Non-pigmented ciliary epithelial cell (primary cell): ENCODE measurements at places on chromosomes 7 and 10.

DNA sequence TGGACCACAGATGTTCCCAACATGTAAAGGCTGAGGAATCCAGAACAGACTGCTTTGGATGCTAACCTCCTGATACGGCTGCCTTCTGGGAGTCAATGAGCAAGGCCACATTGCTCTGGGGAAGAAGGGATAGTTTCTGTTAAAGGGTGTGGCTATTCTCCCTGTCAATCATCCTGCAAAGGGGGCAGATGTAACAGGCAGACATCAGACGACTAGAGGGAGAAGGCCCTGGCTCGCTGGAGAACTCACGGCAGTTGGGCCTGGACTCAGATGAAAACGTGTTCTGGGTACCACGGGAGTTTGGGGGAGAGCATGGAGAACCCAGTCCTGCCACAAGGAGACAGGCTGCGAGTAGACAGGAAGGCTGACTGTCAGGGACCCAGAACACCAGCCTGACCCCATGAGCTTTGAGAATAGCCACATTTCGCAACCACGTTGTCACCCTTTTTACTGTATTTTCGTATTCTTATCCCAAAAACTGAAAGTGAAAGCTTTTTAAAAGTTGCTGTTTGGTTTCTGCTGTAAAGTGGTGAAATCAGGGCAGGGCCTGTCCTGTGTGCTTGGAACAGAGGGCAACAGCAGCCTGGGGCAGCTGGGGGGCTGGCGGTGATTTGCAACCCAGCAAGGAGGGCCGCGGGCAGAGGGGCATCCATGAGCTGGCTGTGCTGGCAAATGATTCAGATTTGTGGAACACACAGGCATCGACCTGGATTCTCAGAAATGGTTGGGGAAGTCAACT, 95.3 kb downstream of the MYOF start:
- no peak for DNase-seq

GRCh38 chr7:139687980-139688632, 89.7 kb downstream of the HIPK2 start:
- DNase-seq, result no peak

GRCh38 chr7:139857791-139858190, 28.7 kb downstream of the TBXAS1 start:
- no peak for DNase-seq

DNA sequence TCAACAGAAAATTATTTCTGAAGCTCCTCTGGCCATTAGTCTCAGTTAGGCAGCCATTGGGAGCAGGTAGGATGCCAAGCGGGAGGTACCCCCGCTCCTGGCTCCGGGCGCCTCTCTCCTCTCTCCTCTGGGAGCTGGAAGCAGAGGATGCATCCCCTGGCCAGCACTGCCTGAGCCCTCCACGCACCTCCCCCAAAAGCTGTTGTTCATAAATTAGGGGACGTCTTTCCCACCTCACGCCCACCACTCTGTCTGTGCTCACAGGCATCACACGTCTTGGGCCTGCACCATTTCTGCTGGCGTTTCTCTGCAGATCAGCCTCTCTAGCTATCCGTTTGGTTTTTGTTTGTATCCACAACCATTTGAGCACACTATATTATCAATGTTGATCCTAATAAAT, 609.0 kb upstream of the FOXK1 start:
- DNase-seq, result no peak

GRCh38 chr10:4819707-4820106, 6.3 kb upstream of the AKR1E2 start:
- DNase-seq, result no peak

GRCh38 chr7:128242661-128243060, 1.6 kb downstream of the LEP start:
- DNase-seq, result no peak

DNA sequence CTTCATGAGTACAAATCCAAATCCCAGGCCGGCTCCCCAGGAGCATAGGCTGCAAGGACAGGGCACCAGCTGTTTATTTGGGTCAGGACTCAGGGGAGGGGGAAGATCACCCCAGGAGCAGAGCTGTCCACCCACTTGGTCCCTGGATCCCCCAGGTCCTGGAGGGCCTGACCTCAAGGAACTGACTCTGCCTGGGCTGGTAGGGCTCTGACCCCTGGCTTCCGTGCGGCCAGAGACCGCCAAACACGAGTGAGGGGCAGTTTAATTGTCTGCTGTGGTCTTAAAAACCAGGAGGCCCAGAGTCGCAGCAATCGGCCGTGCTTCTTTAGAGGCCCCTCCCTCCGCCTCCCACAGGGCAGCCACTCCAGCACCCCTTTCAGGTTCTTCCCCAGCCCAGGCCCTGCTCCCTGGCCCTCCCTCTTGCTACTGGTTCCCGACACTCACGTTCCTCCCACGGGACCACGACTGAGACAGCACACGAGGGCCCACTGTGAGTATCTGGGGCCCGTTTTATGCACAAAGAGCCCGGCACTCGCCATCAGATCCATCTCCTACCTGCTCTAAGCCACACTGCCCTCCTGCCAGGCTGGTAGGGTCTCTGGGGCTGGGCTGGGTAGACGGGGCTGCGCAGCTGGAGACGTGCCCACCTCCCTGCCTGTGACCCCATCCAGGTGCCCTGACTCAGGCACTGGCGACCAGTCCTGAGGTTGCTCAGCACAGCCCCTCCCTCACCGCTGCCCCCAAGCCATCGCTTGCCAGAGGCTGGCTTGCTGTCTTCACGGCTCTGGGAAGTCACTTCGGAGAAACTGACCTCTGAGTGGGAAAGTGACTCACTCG, 30.0 kb upstream of the CFAP46 start:
- DNase-seq, result no peak

DNA sequence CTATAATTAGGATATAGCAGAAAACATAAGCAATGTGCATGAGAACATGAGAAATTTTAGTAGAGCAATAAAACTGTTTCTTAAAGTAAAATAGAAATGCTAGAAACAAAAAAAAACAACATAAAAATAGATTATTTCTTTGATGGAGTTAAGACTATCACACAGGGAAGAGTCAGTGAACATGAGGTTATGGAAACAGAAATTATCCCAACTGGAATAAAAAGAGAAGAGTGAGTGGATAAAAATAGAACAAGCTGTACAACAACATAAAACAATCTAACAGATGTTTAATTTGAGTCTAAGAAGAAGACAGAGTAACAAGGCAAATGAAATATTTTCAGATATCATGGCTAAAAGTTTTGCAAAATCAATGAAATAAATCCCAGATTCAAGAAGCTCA, 7.5 kb upstream of the OR6B1 start:
- DNase-seq, result no peak

DNA sequence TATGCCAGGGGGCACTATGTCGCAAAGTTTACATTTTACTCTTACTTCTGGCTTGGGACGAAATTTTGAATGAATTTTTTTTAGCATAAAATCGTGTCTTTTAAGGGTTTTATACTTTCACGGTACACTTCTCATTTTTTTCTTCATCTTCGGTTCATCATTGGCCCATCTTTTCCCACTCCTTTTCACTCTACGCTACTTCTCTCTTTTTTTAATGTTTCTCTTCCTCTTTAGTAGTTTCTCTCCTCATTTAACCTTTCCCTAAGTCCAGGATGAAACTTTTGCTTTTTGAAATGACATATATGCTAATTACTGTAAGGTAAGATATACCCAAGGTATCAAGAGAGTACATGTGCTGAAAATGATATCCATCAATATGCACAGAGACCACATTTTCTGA, 39.5 kb downstream of the C7orf33 start:
- DNase-seq, result no peak

GRCh38 chr10:15149042-15149771, 19.3 kb downstream of the NMT2 start:
- DNase-seq, result no peak

DNA sequence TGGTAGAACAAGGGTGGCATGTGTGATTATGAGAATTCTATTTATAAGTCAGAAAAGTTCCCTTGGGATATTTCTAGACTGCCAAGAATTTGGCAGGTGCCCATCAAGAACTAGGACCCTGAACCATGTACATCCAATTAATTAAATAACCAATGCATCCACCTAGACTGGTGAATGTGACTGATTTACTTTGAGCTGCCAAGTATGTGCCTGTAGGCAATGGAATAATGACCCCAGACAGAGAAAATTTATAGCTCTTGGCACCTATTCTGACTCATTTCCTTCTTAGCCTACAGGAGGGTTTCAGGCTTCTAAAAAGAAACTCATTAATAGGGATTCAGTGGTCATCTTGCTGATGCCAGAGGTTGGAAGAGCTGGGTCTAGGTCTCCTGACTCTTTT, 54.9 kb downstream of the KCNH2 start:
- no peak for DNase-seq

GRCh38 chr10:70331486-70332268, 47.9 kb upstream of the NPFFR1 start:
- DNase-seq, result peak; percentile 83

GRCh38 chr10:129533281-129533680, 66.2 kb downstream of the MGMT start:
- no peak for DNase-seq

- DNase-seq, result no peak
Measured at GRCh38 chr7:71705901-71706596, 574.1 kb downstream of the GALNT17 start.

DNA sequence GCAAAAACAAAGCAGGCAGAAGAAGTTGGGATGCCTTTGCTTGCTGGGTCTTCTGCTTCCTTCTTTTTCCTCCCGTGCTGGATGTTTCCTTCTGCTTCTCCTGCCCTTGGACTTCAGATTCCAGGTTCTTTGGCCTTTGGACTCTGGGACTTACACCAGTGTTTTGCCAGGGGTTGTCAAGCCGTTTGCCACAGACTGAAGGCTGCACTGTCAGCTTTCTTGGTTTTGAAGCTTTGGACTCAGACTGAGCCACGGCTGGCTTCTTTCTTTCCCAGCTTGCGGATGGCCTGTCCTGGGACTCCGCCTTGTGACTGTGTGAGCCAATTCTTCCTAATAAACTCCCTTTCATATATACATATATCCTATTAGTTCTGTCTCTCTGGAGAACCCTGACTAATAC, 11.3 kb upstream of the LCOR start:
- no peak for DNase-seq

GRCh38 chr10:13969118-13969791, 361.5 kb downstream of the FRMD4A start:
- DNase-seq, result no peak

DNA sequence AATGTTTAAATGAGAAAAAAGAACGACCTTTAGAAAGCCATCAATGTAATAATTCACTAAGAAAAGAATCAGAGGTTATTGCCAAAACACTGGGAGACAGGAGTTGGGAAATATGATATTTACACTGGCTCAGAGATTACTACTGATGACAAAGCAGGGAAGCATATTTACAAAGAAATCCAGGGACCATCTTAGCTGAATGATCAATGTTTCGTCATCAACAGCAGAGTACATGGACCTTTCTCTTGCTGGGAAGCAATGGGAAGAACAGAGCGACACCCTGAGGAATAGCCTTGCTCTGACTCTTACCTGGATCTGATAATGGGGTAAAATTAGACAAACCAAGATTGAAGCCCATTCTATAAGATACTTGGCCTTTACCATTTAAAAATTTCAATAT, 1293.5 kb downstream of the XPNPEP1 start:
- DNase-seq, result no peak

- DNase-seq, result no peak
Measured at GRCh38 chr10:34587002-34587679, 228.0 kb downstream of the PARD3 start.

GRCh38 chr10:115402699-115403098, 309.5 kb downstream of the ATRNL1 start:
- DNase-seq, result no peak

GRCh38 chr10:24894728-24895127, 57.7 kb downstream of the PRTFDC1 start:
- DNase-seq, result no peak

DNA sequence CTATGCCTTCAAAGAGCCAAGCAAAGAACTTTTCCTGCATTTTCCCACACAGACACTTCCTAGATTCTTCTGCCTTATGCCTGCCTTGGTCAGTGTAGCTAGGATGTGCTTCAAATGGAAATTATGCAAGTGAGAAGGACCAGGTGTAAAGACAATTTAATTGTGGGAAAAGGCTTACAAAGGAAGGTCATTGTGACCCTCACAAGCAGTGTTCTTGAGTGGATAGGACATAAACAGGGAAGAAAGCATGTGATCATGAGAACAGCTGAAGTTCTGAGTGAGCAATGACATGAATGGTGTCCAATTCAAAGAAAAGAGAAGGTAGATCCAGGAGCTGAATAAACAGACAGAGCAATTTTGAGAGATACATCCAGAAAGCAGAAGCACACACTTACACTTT, 1.3 kb upstream of the PIP start:
- no peak for DNase-seq

GRCh38 chr7:3937146-3937545, 636.1 kb downstream of the SDK1 start:
- DNase-seq, result no peak

GRCh38 chr10:29956335-29956924, 103.0 kb downstream of the JCAD start:
- DNase-seq, result no peak

DNA sequence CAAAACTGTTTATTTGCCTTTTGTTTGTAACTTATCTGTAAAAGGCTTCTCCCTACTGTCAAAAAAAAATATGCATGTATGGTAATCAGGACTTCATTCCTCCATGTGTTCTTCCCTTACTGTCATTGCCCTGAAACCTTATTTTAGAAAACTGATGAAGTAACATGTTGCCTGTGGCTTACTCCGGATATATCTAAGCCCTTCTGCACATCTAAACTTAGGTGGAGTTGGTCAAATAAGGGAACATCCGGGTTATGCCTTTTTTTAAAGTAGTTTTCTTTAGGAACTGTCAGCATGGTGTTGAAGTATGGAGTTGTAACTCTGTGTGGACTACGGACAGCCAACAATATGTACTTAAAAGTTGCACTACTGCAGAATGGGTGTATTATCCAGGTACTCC, 6.2 kb downstream of the SAR1A start:
- DNase-seq, result no peak

DNA sequence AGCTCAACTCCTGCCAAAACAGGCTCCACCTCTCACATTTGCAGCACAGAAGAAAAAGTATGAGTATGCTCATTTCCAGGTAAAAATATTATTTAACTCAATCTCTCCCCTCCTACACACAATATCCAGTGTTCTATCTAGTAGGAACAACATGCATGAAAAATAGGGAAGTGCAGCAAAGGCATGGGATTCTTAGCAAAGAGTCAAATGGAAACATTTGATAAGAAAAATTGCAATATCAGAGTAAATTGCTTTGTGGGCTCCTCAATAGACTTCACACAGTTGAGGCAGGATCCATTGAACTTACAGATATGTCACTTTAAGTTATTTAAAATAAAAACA, 150.9 kb downstream of the ANK3 start:
- DNase-seq, result no peak

DNA sequence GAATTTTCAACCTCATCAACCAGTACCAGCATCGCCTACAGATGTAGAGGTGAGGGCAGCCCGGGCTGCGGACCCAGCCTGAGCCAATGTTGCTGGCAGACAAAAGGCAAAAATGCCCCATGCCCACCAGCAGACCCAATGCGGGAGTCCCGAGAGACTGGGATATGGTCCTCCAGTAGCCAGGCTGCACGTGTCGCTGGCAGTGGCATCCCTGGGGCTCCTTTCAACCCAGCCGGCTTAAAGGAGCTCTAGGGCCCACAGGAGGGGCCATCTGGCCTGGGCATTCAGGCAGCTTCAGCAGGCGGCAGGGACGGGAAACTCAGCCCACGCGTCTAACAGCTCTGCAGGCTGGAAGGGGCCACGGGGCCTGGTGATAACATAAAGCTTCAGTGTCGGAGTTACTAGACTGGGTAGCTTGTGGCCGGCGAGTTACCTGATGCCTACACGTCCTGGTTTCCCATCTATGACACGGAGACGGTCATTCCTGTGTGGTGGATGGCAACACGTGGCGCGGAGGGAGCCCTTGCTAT, 70.7 kb downstream of the PROSER2 start:
- DNase-seq, result no peak
